ENCODE measurements at places on chromosomes 1 and 21.

- DNase-seq, result no peak
Observed at GRCh38 chr1:240210026-240210425, 118.3 kb downstream of the FMN2 start.

DNA sequence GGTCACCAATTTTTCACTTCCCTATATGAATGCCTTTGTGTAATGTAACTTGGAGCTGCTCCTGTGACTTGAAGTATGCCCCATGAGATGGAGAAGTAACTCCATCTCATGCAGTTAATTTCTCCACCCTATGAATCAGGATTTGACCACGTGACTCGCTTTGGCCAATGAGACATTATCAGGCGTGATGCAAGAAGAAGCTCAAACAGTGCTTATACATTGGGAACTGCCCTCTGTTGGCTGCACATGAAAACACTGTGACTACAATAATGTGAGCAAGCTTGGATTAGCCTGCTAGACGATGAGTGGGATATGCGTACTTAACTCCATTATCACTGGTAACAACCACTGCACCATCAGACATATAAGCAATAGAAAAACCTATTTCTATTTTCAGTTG lies 684.4 kb downstream of the PLA2G4A start:
- DNase-seq, result no peak

DNA sequence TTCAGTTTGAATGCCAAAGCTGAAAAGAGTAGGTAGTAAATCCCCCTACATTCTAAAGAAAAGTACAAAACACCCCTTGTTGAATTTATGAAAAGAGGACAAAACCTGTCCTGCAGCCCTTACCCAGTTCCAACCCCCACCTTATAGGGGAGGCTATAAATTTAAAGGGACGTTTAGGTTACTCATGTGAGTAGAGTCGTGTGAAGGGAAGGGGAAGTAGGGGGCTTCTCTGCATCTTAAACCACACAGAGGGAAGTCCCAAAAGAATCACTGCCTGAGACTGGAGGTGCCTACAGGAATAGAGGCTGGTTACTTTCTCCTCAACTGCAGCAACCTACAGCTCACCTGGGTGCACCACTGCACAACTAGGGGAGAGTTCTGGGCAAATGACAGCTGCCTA lies 36.7 kb upstream of the KIRREL1 start:
- no peak for DNase-seq

GRCh38 chr1:218656301-218657037 lies 311.3 kb downstream of the TGFB2 start:
- no peak for DNase-seq

DNA sequence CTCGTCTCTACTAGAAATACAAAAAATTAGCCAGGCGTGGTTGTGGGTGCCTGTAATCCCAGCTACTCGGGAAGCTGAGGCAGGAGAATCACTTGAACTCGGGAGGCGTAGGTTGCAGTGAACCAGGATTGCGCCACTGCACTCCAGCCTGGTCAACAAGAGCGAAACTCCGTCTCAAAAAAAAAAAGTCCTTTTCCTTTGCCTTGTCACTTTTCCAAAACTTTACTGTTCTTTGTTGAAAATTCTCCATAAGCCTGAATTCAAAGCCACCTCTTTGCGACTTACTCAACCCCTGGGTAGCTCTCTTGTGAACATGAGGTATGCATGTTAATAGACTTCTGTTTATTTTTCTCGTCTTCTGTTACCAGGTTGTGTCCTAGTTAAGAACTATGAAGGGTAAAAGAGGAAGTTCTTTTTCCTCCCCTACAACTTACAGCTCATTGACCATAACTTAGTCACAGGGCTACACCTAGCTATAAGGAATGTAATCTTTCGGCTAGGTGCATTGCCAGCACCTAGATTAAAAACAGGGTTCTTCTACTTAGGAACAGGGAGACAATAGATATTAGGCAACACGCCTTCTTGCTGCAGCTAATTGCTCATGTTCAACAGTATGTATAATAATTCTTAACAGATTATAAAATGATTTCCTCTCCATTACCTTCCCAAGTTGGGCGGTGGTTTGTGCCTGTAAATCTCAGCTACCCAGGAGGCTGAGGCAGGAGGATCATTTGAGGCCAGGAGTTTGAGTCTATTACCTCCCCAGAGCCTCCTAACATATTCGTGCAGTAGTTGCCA lies 40.9 kb downstream of the PTAFR start:
- no peak for DNase-seq

- peak; percentile 74 for DNase-seq
Observed at GRCh38 chr21:26169611-26170470, 729 bp downstream of the APP start.

- no peak for DNase-seq
Observed at GRCh38 chr1:20153000-20153418, 13.9 kb downstream of the PLA2G2F start.

- DNase-seq, result no peak
Observed at GRCh38 chr1:205453466-205453865, 2.4 kb downstream of the BLACAT1 start.

GRCh38 chr1:44263568-44264450 lies 50.5 kb downstream of the DMAP1 start:
- no peak for DNase-seq

- no peak for DNase-seq
Observed at GRCh38 chr1:18486195-18486594, 5.5 kb downstream of the KLHDC7A start.

All from hypothalamus (tissue), 51 donors.